BJ (cell line): ENCODE measurements at places on chromosomes 6 and 20. TPM values are rescaled to one million over a fixed set of nuclear protein-coding genes. Genes with fewer than 3 reads are reported as not detected.

Gene CLVS2
- under 0.01 TPM in 1 of 2 replicates, not detected in the other for polyA plus RNA-seq

Gene SMIM28
- not detected in 2 replicates for polyA plus RNA-seq

Gene KCNK16
- not detected in 2 replicates for polyA plus RNA-seq

Gene TPD52L2
- polyA plus RNA-seq = 243 and 288 TPM in 2 replicates

Gene ADAT2
- polyA plus RNA-seq = 1.3 and 2.0 TPM in 2 replicates

Gene DDX43
- 0.13 and 0.34 TPM in 2 replicates for polyA plus RNA-seq

Gene RIPPLY2
- not detected in 2 replicates for polyA plus RNA-seq

Gene MYCT1
- 0.02 and 0.04 TPM in 2 replicates for polyA plus RNA-seq

Gene GDAP1L1
- not detected in 2 replicates for polyA plus RNA-seq

Gene HAO1
- polyA plus RNA-seq = not detected in 2 replicates

Gene TMC2
- not detected in 2 replicates for polyA plus RNA-seq

Gene CCN6
- 0.07 TPM in 1 of 2 replicates, not detected in the other for polyA plus RNA-seq

Gene EYA2
- polyA plus RNA-seq = 0.85 and 1.5 TPM in 2 replicates
